ENCODE measurements at places on chromosomes 2 and 18. TPM values are rescaled to one million over a fixed set of nuclear protein-coding genes. Genes with fewer than 3 reads are reported as not detected.

GRCh38 chr18:8899000-8899399 is 193.6 kb downstream of the MTCL1 start:
- H3K27ac ChIP-seq, result no peak overlapping the region
- H3K27me3 ChIP-seq, result no peaks in the 10 kb centered on the region
- DNase-seq, result no peak
- H3K36me3 ChIP-seq, result no peaks in the 10 kb centered on the region
- H3K4me1 ChIP-seq, result no peaks in the 10 kb centered on the region

- no peaks in the 10 kb centered on the region for H3K27me3 ChIP-seq
- DNase-seq, result no peak
- H3K4me1 ChIP-seq, result no peaks in the 10 kb centered on the region
- H3K4me3 ChIP-seq, result peak overlapping the region; percentile 78
- H3K27ac ChIP-seq, result no peak overlapping the region
- H3K36me3 ChIP-seq, result no peaks in the 10 kb centered on the region
These were observed 1.2 kb upstream of the CENPA start for GRCh38 chr2:26784570-26785234.

DNA sequence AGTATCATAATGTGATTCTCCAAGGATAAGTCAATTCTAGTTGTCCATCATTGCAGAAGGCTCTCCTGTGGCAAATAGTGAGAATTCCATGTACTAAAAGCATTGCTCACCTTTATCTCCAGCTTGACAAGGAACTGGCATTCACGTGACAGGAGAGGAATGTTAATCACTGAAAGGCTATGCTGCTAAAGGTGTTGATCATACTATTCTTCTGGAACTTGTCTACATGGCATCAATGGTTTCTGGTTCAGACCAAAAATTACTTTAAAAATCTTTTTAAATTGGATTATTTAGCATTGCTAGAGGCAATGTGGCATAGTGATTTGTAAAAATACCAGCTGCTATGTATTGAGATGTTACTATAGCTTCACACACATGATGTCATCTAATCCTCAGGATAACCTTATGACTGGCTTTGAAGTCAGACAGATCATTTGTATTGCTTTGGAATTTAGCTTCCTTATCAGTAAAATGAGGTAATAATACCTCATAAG is 414.4 kb downstream of the MTX2 start:
- no peak overlapping the region for H3K4me3 ChIP-seq
- no peaks in the 10 kb centered on the region for H3K36me3 ChIP-seq
- no peaks in the 10 kb centered on the region for H3K4me1 ChIP-seq
- no peaks in the 10 kb centered on the region for H3K27me3 ChIP-seq

- peak overlapping the region; percentile 96 for H3K27ac ChIP-seq
- DNase-seq, result peak; percentile 27
- H3K4me3 ChIP-seq, result peak overlapping the region; percentile 9
- peaks cover 6% of the 10 kb centered on the region for H3K36me3 ChIP-seq
- no peaks in the 10 kb centered on the region for H3K27me3 ChIP-seq
These were observed 1.3 kb downstream of the CIAO1 start for GRCh38 chr2:96267159-96267971.

DNA sequence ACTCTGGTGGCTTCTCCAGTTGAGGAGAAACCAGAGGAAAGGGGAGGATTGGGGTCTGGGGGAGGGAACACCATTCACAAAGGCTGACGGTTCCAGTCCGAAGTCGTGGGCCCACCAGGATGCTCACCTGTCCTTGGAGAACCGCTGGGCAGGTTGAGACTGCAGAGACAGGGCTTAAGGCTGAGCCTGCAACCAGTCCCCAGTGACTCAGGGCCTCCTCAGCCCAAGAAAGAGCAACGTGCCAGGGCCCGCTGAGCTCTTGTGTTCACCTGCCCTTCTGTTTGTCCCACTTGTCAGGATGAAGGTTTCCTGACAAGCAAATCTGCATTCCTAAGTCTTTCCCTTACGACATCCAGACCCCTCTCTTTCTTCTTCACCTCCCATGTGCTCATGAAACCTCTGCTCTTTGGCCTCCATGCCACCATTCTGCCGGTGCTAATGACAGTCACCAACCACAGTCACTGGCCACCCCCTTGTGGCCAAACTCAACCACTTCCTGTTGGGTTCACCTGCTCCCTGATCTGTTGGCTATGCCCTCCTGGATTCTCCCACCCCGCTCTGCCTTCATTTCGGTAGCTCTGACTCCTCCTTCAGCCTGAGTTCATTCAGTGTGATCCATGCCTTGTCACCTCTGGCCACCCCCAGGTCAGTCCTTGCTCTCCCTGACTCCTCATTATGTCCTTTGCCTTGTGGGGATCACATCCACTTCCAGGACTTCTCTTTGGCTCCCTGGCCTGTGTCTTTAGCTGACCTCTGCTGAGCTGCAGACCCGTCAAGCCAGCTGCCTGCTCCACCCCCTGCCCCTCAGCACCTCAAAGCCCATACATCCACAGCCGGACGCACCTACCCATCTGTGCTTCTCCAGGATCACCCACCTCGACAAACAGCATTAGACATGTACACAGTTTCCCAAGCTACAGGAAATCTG is 17.6 kb downstream of the EMX1 start:
- H3K27me3 ChIP-seq, result no peaks in the 10 kb centered on the region
- H3K4me1 ChIP-seq, result no peaks in the 10 kb centered on the region
- no peak overlapping the region for H3K27ac ChIP-seq
- no peaks in the 10 kb centered on the region for H3K36me3 ChIP-seq
- DNase-seq, result no peak

DNA sequence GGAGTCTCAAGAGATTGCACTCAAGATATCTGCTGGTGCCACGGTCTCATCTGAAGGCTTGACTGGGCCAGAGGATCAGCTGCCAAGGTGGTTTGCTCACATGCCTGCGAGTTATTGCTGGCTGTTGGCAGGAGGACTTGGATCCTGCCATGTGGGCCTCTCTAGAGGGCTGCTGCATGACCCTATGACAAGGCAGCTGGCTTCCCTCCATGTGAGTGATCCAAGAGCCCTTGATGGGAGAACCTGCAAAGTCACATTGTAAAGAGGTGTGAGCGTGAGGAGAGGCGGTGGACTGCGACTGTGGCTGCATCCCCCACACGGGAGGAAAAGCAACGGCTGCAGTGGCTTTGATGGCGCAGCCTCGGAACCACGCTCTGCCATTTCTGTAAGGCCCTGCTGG is 4.0 kb upstream of the ALLC start:
- H3K4me1 ChIP-seq, result no peaks in the 10 kb centered on the region
- no peaks in the 10 kb centered on the region for H3K27me3 ChIP-seq
- no peak for DNase-seq
- H3K36me3 ChIP-seq, result no peaks in the 10 kb centered on the region
- no peak overlapping the region for H3K27ac ChIP-seq
- H3K4me3 ChIP-seq, result no peak overlapping the region

DNA sequence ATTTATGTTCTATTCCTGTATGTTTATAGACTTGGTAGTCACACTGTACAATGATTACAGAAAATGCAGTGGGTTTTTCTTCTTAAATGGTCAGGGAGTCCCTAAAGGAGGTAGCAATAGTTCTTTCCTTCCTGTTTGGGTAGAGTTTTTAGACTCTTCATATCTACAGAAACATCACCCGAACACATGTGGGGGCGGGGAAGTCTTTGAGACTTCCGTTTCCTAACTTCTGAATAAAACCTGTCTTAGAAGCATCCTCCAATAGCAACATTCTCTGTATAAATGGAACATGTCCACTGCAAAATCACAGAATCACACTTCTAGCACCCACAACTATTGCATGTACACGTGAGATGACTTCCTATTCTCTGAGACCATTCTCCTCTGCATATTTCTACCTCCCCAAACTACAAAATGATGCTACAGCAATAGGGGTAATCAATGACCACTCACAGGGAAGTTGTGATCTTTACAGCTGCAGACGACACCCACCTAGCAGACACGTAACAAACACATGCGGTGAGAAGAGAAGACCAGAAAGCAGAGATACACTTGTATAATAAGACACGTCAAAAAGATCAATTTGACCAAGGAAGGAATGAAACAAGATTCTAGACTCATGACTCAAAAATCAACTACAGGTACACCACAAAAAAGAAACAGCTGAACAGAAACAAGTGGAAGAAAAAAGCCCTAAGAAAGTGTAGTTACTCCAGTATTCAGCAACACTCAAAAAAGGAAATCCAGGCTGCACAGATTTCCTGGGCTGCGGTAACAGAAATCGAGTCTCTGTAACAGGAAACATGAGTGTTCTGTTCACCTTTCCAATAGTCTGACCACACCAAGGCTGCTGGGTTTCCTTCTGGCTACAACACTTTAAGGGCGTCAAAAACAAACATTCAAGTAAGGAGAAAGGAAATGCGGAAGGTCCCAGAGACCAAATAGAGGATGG is 120.4 kb downstream of the ZNF516 start:
- peak; percentile 59 for DNase-seq
- H3K36me3 ChIP-seq, result peaks cover 31% of the 10 kb centered on the region
- H3K27me3 ChIP-seq, result no peaks in the 10 kb centered on the region
- peak overlapping the region; percentile 41 for H3K27ac ChIP-seq

- no peak overlapping the region for H3K27ac ChIP-seq
- H3K36me3 ChIP-seq, result no peaks in the 10 kb centered on the region
- no peak overlapping the region for H3K4me3 ChIP-seq
- no peaks in the 10 kb centered on the region for H3K27me3 ChIP-seq
- DNase-seq, result no peak
- no peaks in the 10 kb centered on the region for H3K4me1 ChIP-seq
These were observed 63.6 kb upstream of the SIX2 start for GRCh38 chr2:45072862-45073237.

GRCh38 chr18:32906506-32907310 is 133.9 kb upstream of the KLHL14 start:
- DNase-seq, result no peak
- H3K4me1 ChIP-seq, result no peaks in the 10 kb centered on the region
- no peak overlapping the region for H3K27ac ChIP-seq

GRCh38 chr2:235219048-235219447 is 267.2 kb downstream of the SH3BP4 start:
- H3K36me3 ChIP-seq, result no peaks in the 10 kb centered on the region
- H3K27me3 ChIP-seq, result no peaks in the 10 kb centered on the region
- H3K4me3 ChIP-seq, result no peak overlapping the region
- no peaks in the 10 kb centered on the region for H3K4me1 ChIP-seq
- no peak overlapping the region for H3K27ac ChIP-seq
- DNase-seq, result no peak

GRCh38 chr2:86072271-86072858 is 33.3 kb downstream of the POLR1A start:
- H3K36me3 ChIP-seq, result peaks cover 9% of the 10 kb centered on the region
- peaks cover 14% of the 10 kb centered on the region for H3K4me1 ChIP-seq
- no peak overlapping the region for H3K4me3 ChIP-seq
- H3K27me3 ChIP-seq, result no peaks in the 10 kb centered on the region
- no peak overlapping the region for H3K27ac ChIP-seq

GRCh38 chr2:109264595-109265328 is 135.8 kb downstream of the SH3RF3 start:
- H3K27ac ChIP-seq, result no peak overlapping the region
- no peak for DNase-seq
- H3K36me3 ChIP-seq, result no peaks in the 10 kb centered on the region

GRCh38 chr2:13102397-13103063 is 385.8 kb downstream of the TRIB2 start:
- H3K27ac ChIP-seq, result no peak overlapping the region
- no peaks in the 10 kb centered on the region for H3K27me3 ChIP-seq
- H3K36me3 ChIP-seq, result no peaks in the 10 kb centered on the region
- H3K4me1 ChIP-seq, result no peaks in the 10 kb centered on the region
- DNase-seq, result no peak

GRCh38 chr2:221758076-221758475 is 186.0 kb upstream of the EPHA4 start:
- no peak overlapping the region for H3K27ac ChIP-seq
- H3K27me3 ChIP-seq, result no peaks in the 10 kb centered on the region
- no peak for DNase-seq
- H3K4me3 ChIP-seq, result no peak overlapping the region

GRCh38 chr2:157777427-157777826 is 98.7 kb downstream of the ACVR1 start:
- H3K36me3 ChIP-seq, result no peaks in the 10 kb centered on the region
- no peaks in the 10 kb centered on the region for H3K27me3 ChIP-seq
- H3K4me1 ChIP-seq, result no peaks in the 10 kb centered on the region
- H3K27ac ChIP-seq, result no peak overlapping the region

DNA sequence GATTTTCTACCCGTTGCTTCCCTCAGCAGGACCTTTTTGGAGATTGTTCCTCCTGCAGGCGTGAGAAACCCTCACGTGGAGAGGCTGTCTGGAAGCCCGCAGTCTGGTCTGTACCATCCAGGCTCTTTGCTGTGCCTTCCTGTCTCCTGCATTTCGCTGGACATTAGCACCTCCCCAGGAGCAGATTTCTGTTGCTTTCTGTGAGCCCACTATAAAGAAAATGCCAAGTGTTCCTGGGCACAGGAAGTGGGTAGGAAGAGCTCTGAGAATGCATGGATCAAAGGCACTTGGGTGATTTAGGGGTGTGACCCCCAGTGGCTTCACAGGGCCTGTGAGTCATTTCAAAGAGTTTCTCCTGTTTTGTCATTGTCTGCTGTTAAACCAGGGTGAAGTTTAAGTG is 27.3 kb downstream of the SPTBN1 start:
- H3K27me3 ChIP-seq, result no peaks in the 10 kb centered on the region
- H3K27ac ChIP-seq, result no peak overlapping the region
- no peak for DNase-seq
- H3K4me1 ChIP-seq, result no peaks in the 10 kb centered on the region
- H3K4me3 ChIP-seq, result no peak overlapping the region
- no peaks in the 10 kb centered on the region for H3K36me3 ChIP-seq

DNA sequence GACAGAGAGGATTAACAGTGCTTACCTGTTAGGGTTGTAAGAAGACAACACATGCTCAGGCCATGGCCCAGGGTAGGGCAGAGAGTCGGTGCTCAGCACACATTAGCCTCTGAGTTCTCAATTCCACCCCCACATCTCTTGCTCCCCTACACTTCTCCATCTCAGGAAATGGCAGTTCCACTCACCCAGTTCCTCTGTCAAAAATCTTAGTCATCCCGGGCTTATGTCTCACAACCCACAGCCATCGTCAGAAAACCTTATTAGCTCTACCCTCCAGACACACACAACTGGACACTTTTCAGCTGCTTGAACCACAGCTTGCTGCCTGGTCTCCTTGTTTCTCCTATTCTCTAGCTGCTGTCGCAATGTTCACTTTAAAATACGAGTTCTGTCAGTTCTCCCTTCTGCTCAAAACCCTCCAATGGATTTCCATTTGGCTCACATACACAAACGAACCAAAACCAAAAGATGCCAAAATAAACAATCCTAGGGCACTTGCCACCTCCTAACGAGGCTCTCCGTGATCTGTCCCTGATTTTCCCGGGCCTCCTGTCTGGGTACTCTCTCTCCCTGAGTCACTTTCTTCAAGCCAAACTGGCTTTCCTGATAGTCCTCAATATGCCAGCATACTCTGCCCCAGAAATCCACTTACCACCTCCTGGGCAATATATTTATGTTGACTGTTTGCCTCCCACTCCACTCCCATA is 89.7 kb downstream of the KCTD1 start:
- DNase-seq, result no peak
- H3K36me3 ChIP-seq, result no peaks in the 10 kb centered on the region
- H3K4me1 ChIP-seq, result no peaks in the 10 kb centered on the region
- no peak overlapping the region for H3K27ac ChIP-seq

The SPATA3 gene
- total RNA-seq, result not detected

The SAG gene
- total RNA-seq, result 0.05 TPM

The B3GNT7 gene
- 0.64 TPM for total RNA-seq

The TTC31 gene
- total RNA-seq, result 35.5 TPM

The NIF3L1 gene
- 31.4 TPM for total RNA-seq

The ZNF396 gene
- 0.54 TPM for total RNA-seq

The NPPC gene
- not detected for total RNA-seq
